D341Med (cell line): ENCODE measurements at places on chromosomes 7 and 10.

- no peak for DNase-seq
Observed at GRCh38 chr10:96678725-96679124, 41.6 kb downstream of the PIK3AP1 start.

DNA sequence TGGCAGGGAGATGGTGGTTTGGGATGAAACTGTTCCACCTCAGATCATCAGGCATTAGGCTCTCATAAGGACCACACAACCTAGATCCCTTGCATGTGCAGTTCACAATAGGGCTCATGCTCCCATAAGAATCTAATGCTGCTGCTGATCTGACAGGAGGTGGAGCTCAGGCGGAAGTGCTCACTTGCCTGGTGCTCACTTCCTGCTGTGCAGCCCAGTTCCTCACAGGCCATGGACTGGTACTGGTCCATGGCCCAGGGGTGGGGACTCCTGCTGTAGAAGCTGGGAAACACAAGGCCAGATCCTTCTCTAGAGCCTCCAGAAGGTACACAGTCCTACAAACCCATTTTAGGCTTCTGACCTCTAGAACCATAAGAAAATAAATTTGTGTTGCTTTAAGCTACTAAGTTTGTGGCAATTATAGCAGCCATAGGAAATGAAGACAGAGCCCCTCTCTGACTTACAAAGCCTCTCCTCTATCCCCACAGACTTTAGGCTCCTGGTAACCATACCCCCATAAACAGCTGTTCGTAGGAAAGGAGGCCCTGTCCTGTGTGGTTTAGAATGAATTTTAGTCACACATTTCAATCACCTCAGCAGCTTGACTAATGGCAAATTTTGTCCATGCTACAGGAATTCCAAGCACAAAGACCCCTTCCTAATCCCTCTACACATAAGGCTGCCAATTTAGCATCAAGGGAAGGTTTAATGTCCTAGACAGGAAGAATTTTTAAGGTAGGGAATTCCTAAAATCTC, 206.1 kb upstream of the PHYHIPL start:
- DNase-seq, result no peak

DNA sequence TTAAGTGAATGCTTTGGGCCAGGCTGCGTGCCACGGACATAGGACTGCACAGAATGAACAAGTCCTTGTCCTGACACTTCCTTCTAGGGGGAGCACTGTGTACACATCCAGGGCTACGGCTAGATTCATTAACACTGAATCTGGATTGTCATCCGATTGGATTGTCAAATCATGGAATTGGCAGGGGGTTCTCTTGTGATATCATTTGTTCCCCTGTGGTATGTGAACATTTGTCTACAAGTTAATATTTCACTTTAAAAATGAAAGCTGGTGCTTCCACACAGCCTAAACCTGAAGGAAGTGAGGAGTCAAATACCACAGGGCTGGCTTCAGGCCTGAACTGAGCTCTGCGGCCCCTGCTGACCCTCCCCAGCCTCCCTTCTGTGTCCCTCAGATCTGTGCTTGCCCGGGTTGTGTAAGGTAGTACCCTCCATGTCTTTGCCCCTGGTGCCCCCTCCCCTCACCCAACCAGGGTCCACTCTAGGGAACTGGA, 75.6 kb downstream of the SNX10 start:
- no peak for DNase-seq

DNA sequence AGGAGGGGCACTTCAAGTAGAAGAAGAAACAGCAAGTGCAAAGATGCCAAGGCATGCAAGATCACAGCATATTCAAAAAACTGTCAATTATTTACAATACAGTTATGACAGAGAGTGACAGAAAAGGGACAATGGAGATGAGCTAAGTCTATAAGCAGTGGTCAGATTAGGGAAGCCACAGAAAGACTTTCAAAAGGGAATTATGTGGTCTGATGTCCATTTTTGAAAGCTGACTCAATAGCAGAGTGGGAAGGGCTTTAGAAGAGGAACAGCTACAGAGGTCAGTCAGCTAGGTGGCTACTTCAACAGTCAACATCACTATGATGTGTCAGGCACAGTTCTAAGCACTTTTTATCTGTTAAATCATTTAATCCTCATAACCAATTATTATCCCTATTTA, 45.2 kb upstream of the SPOCK2 start:
- no peak for DNase-seq

DNA sequence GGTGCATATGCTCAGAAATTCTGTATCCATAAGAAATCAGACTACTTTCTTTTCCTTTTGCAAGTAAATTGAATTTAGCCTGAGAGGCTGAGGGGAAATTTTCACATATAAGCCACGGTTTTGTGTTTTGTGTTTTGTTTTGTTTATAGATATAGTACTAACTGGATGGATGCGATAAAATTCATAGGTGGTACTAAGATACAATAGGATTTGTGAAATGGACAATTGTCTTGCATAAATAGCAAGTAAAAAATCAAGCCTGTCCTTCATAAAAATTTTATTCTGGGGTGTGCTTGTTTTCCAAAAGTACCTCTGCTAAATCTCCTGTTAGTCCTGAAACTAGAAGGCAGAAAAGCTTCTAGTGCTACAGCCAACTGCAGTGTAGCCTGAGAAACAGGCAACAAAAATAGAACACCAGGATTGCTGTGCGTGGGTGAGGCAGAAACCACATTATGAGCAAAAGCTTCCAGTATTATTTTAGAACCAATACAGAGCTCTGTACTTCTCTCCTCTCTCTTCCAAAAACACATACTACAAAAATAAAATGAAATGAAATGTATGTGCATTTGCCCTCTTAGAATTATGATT, 634 bp upstream of the HDAC9 start:
- no peak for DNase-seq

GRCh38 chr7:79872176-79872575, 262.5 kb upstream of the GNAI1 start:
- no peak for DNase-seq

DNA sequence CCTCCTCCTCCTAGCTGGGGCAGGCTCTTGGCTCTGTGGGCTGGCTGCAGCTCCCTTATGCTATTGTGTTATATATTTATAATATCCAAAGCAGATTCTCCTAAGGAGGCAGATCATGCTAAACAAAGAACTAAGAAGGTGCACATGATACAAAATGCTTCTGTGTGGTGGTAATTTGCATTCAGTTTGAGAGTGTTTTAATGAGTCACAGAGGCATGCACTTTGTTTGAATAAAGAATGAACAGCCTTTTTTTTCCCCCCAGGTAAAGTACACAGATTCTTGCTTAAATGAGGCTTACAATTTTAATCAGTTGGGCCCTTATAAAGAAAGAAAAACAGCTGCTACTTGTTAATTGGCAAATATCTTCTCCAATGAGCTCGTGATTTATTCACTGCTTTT, 95.0 kb downstream of the FANK1 start:
- DNase-seq, result no peak

GRCh38 chr10:49257154-49257553, 41.8 kb upstream of the C10orf71 start:
- no peak for DNase-seq

- no peak for DNase-seq
Observed at GRCh38 chr10:114335614-114336013, 68.7 kb downstream of the AFAP1L2 start.

- no peak for DNase-seq
Observed at GRCh38 chr7:110856704-110857103, 234.2 kb upstream of the LRRN3 start.

DNA sequence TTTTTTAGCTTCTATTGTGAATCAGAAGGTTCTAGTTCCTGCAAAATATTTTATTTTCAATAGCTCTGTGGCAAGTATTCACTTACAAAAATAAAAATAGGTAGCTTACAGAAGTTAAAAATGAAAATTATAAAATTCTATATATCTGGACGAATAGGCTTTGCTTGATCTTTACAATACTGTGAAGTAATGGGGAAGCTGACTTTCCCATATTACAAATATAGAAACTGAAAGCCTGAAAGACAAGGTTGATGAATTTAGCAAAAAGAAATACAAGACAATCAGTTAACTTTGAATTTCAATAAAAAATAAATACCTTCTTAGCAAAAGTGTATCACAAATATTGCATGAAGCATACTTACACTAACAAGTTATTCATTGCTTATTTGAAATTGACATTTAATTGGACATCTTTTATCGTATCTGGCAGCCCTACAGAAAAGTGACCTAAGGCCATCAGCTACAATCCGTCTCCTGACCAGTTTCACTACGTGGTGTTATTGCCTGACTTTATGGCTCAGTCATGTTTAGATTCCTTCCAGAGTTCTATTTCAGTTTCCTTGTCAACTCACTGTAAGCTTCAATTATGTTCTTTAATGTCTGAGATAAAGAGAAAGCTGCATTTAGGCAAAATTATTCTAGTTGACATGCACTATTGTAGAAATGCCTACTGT, 310.5 kb upstream of the HGF start:
- DNase-seq, result no peak

GRCh38 chr10:78813998-78814399, 254.8 kb upstream of the ZMIZ1 start:
- no peak for DNase-seq
